ENCODE measurements at places on chromosomes 3 and 15. TPM values are rescaled to one million over a fixed set of nuclear protein-coding genes. Genes with fewer than 3 reads are reported as not detected.
A peak's percentile ranks its signal among the peaks of the same experiment; 100 is the strongest.

The GRK7 gene
- 0.31 TPM for total RNA-seq

DNA sequence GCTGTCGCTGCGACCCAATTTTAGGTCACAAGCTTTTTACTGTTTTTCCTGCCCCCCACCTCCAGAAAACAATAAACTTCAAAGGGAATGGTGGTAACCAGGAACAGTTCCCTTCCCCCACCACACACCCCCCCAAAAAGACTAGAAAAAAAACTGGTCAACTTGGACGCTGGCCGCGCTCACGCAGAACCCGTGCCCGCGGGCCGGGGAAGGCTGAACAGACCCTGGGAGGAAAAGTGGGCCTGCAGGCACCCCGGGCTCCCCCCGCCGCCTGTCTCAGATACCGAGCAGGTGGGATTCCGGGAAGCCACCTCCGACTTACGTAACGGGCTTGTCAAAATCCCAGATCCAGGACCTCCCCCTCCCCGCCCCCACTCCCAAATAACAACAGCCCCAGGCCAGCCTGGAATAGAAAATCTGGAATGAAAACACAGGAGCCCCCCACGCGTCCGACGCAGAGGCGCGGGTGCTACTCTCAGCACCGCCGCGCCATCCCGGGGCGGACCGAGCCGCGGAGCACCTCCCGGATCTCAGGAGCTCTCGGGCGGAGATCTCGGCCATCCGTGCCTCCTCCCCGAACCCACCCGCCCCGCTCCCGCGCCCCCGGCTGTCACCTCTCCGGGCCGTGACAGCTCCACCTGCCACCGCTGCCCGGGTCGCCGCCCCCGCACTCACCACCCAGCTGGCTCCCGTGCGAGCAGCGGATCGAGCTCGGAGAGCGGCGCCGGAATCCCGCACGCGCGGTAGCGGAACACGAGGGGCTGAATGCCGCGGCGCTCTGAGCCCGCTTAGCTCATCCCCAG is 557 bp downstream of the DENND4A start:
- peak overlapping the region; percentile 100 for H3K27ac ChIP-seq
- peaks cover 18% of the 10 kb centered on the region for H3K4me1 ChIP-seq
- peak overlapping the region; percentile 78 for H3K4me3 ChIP-seq
- H3K27me3 ChIP-seq = no peaks in the 10 kb centered on the region
- peak; percentile 82 for DNase-seq
- H3K36me3 ChIP-seq = no peaks in the 10 kb centered on the region

DNA sequence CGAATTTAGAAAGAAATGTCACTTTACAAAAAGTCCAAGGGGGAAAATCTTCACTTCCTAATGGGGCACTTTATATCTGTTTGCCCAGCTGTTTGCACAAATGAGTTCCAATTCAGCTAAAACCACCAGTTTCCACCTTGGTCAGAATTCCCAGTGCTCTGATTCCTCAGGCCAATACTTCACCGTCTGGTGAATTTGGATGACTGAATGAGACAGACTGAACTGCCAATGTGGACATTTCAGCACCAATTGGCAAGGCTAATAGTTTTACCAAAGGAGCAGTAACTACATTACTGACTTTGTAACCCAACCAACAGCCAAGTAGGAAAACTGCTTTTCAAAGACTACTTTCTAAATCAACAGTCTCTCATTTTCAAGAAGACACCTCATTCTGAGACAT is 51.8 kb downstream of the ABI3BP start:
- no peaks in the 10 kb centered on the region for H3K27me3 ChIP-seq
- no peak overlapping the region for H3K27ac ChIP-seq
- no peak for DNase-seq
- no peak overlapping the region for H3K4me3 ChIP-seq

DNA sequence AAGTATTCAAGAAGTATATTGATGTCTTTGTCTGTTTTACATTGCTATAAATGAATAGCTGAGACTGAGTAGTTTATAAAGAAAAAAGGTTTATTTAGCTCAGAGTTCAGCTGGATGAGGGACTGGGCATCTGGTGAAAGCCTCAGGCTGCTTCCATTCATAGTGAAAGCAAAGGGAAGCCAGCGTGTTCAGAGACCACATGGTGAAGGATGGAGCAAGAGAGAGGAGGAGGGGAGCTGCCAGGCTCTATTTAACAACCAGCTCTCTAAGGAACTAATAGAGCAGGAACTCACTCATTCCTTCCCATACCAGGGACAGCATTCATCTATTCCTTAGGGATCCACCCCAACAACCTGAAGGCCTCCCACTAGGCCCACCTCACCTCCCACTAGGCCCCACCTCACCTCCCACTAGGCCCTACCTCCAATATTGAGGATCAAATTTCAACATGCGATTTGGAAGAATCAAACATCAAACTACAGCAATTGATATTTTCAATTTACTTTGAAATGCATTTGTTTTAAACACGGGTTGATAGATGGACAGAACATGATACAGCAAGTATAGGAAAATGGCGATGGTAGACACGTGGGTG is 167.5 kb upstream of the HES1 start:
- no peak for DNase-seq
- H3K27me3 ChIP-seq = no peaks in the 10 kb centered on the region
- no peaks in the 10 kb centered on the region for H3K4me1 ChIP-seq

DNA sequence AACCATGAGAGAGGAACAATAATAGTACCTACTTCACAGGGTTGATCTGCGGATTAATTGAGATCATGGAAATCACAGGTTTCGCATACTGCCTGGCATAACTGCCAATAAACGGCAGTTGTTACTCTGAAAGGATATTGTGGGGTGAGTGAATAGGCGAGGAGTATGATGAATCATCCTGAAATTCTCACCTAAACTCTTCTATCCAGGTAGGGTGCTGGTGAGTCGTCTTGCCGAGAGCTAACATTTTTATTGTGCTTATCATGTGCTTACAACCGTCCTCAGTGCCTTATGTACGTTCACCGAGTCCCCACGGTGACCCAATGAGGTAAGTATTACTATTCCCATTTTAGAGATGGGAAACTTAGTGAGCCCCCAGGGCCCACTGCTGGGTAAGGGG is 52.4 kb upstream of the SRGAP3 start:
- H3K4me1 ChIP-seq = peaks cover 10% of the 10 kb centered on the region
- DNase-seq = no peak
- H3K4me3 ChIP-seq = peak overlapping the region; percentile 26

GRCh38 chr3:161644891-161645635 is 148.5 kb downstream of the OTOL1 start:
- H3K4me1 ChIP-seq = no peaks in the 10 kb centered on the region
- H3K4me3 ChIP-seq = no peak overlapping the region
- H3K27ac ChIP-seq = no peak overlapping the region
- DNase-seq = no peak

- DNase-seq = no peak
- no peak overlapping the region for H3K27ac ChIP-seq
- H3K4me1 ChIP-seq = no peaks in the 10 kb centered on the region
- no peaks in the 10 kb centered on the region for H3K36me3 ChIP-seq
Observed at GRCh38 chr3:145639003-145639606, 521.9 kb downstream of the PLOD2 start.

DNA sequence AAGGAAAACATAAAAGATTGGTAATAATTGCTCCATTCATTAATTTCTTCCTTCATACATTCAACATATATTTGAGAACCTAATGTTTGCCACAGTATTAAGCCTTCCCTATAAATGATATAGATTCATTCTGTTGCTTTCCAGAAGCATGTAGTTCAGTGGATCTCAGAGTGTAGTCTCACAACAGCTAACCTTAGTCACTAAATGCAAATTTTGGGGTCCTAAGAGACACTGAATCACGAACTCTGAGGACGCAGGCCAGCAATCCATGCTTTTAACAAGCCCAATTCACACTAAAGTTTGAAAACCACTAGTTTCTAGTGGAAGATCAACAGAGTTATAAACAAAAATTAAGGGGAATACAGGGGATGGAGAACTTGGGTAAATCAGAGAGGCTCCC is 7.2 kb upstream of the AQR start:
- no peak for DNase-seq
- no peak overlapping the region for H3K4me3 ChIP-seq
- no peaks in the 10 kb centered on the region for H3K27me3 ChIP-seq
- no peak overlapping the region for H3K27ac ChIP-seq
- H3K4me1 ChIP-seq = no peaks in the 10 kb centered on the region

The PPM1L gene
- total RNA-seq = 19.6 TPM

DNA sequence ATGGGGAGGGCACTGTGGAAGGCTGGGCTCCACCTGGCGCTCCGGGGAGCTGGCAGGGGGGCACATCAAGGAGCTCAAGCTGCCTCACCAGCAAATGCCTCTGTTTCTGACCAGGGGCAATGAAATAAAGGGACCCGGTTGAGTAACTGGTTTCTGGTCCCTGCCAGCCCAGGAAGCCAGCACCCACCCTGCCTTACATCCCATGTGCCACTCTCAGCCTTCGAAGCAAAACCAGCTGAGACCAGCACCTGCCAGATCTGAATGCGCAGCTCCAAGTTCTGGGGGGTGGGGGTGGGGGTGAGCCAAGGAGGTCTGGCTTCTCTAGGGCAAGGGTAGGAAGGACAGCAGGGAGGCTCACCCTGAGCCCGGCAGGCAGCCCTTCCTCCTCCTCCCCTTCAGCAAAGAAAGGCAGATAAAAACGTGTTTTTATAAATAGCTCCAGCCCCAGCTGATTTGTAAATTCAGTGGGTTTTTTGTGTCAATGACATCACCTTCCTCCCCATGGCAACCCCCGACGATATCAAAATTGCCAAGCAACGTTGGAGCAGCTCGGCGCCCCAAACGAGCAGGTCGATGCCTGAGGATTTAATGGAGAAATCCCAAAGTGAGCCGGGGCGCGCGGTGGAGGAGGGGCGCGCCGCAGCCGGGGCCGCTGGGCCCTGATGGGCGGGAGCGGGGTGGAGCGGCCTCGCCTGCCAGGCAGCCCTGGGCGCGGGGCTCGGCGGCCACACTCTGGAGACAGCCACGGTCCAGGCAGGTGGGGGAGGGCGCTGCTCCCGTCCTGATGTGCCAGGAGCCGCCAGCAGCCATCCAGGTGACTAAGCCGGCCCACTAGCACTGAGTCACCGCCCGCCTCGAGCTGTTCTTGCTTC is at the start of gene PAK6:
TSS of gene PAK6 (plus strand) at position 532 of the 872 bp plus-strand sequence. CDS start 25,723 bp downstream, outside the sequence.
- peak within 1 kb of the TSS; percentile 36 for H3K27ac ChIP-seq
- no peaks in the 10 kb centered on the region for H3K36me3 ChIP-seq
- peak within 1 kb of the TSS; percentile 38 for H3K4me3 ChIP-seq
- peak; percentile 61 for DNase-seq
- H3K27me3 ChIP-seq = no peaks in the 10 kb centered on the region
- H3K4me1 ChIP-seq = peaks cover 23% of the 10 kb centered on the region

The NXPE3 gene
- total RNA-seq = 17.0 TPM

DNA sequence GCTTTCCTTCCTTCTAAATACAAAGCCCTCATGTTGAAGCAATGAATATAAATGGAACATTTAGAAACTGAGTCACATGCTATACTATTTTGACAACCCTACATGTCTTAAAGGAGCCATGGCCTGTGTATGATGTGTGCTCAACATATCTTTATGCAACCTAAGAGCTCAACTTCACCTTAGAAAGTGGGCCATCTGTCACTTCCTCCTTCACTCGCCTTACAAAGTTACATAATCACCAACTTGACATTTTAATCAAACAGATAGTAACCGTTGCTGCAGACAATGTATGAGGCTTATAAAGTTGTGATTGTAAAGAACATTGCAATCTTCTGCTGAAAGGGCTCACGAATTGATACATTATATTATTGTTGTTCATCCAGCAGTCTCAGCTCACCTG is 163.6 kb downstream of the SERPINI1 start:
- no peak overlapping the region for H3K4me3 ChIP-seq
- H3K27me3 ChIP-seq = no peaks in the 10 kb centered on the region
- H3K4me1 ChIP-seq = peaks cover 3% of the 10 kb centered on the region
- no peak overlapping the region for H3K27ac ChIP-seq

The FHIT gene
- total RNA-seq = 15.5 TPM

The C3orf70 gene
- total RNA-seq = 33.5 TPM

DNA sequence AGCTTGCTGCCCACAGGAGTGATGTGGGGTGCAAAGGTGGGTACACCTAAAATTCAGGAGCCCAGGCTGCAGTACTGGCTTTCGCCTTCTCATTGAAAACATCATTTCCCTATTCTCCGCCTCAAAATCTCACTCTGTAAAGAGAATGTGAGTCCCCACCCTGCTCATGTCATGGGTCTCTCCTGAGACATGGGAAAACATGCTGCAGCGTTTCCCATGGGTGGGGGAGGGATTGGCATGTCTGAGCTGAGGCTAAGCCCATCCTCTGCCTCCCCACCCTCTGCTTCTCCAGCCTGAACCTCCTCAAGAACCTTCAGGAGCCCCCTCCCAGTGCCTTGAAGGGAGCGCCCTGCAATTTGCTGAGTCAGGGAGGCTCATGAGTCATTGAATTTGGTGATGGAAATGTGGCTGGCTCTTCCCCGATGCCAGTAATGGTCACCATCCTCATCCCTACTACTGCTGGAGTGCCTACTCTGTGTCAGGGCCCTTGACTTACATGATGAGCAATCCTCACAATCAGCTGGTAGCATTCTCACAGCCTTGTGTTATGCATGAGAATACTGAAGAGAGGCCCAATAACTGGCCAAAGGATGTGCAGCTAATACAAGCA is 28.8 kb downstream of the WNT5A start:
- H3K27ac ChIP-seq = no peak overlapping the region
- no peak overlapping the region for H3K4me3 ChIP-seq
- no peak for DNase-seq
- no peaks in the 10 kb centered on the region for H3K27me3 ChIP-seq
- H3K4me1 ChIP-seq = no peaks in the 10 kb centered on the region

GRCh38 chr15:99485153-99485961 is 80.4 kb upstream of the MEF2A start:
- DNase-seq = no peak
- H3K36me3 ChIP-seq = no peaks in the 10 kb centered on the region
- H3K27ac ChIP-seq = no peak overlapping the region

The CFAP100 gene
- total RNA-seq = 21.4 TPM

Data from testis (tissue), 5 donors.